ENCODE measurements at places on chromosomes 16 and 17.

DNA sequence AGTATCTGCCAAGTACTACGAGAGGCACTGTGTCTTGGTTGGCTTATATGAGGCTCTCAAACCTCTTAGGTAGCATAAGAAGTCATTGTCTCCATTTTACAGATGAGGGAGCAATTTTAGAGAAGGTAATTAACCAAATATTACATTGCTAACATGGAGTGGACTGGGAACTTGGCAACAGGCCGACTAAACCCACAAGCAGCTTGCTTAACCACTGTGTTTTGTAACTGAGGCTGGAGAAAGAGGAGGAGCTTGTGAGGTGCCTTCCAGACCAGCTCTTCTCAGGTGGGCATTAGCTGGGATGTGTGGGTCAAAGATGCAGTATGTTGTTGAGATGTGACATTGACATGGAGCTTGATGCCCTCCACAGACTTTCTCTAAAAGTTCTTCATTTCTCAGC, 835.6 kb upstream of the RBFOX1 start:
- no peak for DNase-seq

DNA sequence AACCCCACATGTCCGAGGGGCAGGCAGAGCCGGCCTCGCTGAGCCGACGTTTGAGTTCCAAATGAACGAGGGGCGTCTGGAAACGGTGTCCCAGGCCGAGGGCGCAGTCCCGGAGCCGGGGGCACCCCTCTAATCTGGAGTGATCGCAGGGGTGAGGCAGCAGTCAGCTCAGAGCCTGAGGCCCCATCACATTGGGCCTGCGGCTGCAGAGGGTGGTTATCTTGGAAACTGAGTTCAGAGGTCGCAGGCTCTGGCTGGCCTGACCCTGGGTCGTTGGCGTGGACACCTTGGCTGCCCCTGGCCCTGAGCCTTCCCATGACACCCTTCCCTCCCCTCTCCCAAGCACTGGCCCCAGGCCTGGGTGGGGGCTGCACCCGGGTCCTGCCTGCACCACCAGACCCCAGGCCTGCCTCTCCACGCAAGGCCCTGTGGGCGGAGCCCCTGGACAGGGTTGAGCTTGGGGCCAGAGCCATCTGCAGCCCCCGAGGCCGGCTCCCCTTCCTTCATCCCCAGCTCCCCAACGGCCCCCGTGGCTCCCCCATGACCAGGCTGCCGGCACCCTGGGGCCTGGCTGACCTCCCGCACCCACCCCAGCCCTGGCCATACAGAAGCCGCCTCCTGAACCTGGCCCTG, 45.6 kb downstream of the ZFPM1 start:
- no peak for DNase-seq

DNA sequence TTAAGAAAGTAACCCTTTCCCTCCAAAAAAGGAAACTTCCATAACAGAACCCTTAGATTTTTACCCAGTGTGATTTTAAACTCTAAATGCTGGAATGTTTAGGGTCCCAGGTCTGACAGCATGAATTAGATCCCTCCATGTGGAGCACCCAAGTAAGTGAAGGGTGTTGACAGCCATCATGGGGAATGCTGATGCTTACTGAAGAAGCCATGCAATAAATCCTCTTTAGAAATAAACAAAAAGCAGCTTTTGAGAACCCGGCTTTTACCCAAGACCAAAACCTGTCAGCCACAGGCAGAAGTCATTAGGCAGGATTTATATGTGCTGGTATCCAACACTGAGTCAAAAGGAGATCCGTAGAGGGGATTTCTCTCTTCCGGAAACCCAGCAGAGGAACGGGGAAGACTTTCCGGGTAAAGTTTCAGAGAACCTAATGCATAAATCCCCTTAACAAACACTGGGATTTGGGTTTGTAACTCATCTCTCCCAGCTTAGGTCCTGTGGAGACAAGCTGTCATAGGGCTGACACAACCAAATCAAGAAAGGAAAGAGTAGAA, 287.5 kb downstream of the IRX3 start:
- DNase-seq, result no peak

GRCh38 chr17:66522591-66523272, 220.3 kb downstream of the PRKCA start:
- peak; percentile 69 for DNase-seq

- peak; percentile 51 for DNase-seq
Measured at GRCh38 chr17:9529033-9529700, 46.5 kb downstream of the STX8 start.

GRCh38 chr17:83087788-83088360, 8.5 kb downstream of the METRNL start:
- no peak for DNase-seq

- DNase-seq, result peak; percentile 89
Measured at GRCh38 chr17:63433746-63434591, 12.1 kb downstream of the CYB561 start.

GRCh38 chr17:7927596-7927995, 2.1 kb downstream of the KCNAB3 start:
- DNase-seq, result no peak

GRCh38 chr16:27405546-27406451, 3.8 kb downstream of the IL21R start:
- DNase-seq, result no peak

DNA sequence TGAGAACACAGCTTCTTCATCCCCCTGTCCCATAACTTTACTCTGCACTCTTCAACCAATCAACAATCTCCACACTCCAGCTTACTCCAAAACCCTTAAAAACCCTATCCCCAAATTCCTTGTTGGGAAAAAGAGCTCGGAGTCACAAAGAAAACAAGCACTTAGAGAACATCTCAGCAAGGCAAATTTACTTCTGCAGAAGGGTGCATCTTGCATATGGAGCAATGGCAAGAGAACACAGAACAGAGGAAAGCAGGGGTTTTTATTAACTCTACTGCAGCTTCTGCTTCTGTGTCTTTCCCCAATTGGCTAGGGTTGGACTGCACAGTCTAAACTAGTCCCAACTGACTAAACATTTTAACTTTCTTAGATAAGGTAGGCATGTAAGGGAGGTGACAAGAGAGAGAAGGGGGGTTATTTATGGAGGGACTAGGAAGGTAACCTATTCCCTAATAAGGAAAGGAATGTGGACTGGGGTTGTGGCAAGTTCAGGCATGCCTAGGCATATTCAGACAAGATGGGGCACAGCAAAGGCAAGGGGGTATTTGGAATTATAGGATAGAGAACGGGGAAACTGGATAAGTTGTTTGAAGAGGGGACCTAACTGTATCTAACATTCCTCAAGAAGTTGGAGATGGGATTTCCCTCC, 125.5 kb downstream of the CACNG3 start:
- no peak for DNase-seq

DNA sequence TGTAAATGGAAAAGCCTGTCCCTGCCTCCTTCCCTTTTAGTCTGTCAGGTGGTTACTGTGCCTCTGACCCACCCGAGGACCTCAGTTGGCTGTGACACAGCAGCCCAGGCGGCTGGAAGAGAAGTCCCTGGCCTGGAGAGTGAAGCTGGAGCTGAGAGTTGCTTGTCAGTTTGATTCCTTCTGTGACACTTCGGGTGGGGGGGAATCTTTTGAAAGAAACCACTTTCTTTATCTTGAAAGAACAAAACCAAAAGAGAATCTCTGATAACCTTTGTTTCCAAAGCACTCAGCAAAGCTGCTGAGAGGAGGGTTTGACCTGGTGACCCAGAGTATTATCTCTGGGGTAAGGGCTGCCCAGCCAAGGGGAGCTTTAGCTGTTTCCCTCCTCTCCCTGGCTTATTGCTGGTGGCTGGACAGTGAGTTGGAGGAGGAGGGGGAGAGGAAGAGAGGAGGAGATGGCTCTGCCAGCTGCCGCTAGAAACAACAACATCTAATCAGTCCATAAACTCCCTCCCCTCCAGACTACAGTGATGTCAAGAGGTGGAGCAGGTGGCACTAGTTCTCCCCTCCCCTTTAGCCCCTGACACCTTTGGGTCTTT, 34.0 kb downstream of the YPEL2 start:
- DNase-seq, result no peak

DNA sequence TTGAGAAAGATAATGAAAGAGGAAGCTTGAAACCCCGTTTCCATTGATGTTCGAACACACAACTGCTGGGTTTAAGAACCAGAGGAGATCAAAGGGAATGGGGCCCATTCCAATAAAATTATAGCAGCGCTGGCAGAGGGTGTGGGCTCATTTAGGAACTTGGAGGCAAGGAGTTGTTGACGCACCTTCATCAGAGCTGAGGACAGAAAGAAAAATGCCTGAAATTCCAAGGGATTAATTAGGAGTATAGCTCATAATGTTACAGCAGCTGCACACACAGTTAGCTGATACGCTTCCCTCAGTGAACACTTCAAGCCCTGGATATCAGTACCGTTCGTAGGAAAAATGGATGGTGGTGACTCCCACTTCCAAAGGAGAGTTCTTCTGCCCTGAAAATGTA, 127.2 kb downstream of the AXIN2 start:
- DNase-seq, result peak; percentile 5

- DNase-seq, result no peak
Measured at GRCh38 chr16:55325080-55325447, 1.1 kb downstream of the IRX6 start.

- peak; percentile 69 for DNase-seq
Measured at GRCh38 chr16:15434425-15435215, at the start of gene BMERB1. TSS of gene BMERB1 (plus strand) at chr16:15434588. CDS start at chr16:15434654, 66 bp downstream.

GRCh38 chr16:57000271-57001025, 11.1 kb downstream of the NLRC5 start:
- peak; percentile 95 for DNase-seq

DNA sequence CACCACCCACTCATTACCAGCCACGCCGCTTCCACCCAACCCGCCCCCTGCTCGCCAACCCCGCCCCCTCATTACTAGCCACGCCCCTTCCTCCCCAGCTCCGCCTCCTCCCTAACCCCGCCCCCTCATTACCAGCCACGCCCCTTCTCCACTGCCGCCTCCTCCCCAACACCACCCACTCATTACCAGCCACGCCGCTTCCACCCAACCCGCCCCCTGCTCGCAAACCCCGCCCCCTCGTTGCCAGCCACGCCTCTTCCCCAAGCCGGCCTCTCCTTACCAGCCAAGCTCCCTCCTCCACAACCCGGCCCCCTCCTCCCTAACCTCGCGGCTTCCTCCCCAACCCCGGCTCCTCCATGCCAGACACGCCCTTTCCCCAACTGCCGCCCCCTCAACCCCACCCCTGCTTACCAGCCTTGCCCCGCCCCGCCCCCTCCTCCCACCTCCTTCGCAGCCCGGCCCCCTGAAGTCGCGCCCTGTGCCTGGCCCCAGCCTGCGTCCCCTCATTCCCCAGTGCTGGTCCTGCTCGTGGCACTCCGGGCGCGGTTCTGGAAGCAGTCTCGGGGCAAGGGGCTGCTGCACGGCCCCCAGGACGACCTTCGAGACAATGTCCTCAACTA, 7.3 kb downstream of the SLC22A31 start:
- DNase-seq, result peak; percentile 74

DNA sequence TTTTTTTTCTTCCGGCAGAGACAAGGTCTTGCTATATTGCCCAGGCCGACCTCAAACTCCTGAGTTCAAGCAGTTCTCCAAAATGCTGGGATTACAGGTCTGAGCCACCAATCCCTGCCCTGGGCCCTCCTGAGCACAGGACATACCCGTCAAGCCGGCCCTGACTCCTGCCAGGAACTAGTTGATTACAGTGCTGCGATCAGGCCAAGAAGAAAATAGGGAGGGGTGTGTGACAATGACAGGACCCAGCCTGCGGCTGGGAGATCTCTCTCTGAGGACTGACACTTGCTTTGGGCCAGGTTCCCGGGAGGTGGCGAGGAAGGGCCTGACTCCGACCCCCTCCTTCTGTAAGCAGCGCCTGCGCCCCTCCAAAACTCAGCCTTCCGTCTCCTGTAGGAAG, 276.6 kb downstream of the MRTFB start:
- DNase-seq, result no peak

GRCh38 chr16:87671221-87671620, 68.9 kb downstream of the JPH3 start:
- DNase-seq, result no peak

DNA sequence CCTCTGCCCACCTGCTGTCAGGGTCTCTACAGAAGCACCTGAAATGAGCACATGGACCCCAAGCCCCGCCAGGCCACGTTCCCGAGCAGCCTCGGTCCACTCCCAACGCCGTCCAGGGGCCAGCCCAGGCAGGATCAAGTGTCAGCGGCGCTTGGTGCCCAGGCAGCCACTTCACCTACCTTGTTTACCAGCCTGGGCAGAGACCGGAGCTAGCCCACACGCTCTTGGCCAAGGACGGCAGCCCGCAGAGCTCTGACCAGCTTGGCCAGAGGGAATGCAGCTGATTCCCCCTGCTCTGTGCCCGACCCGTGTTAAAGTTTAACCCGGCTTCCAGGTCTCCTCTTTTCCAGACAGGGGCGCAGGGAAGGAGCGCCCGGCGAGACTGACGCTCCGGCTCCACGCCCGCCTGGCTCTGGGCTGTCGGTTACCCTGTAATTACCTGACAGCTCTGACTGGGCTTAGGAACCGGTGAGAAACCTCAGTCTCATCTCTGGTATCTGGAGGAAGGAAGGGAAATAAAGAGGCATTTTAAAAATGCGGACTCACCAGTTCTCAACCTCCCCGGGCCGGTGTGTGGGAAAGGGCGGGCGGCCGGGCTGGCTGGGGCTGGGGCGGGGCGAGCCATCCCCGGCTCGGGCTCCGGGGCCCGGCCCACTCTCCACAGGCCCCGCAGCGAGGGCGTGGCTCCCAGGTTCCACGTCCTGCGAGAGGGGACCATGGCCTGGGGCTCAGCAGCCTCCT, 4.6 kb downstream of the KIFC3 start:
- DNase-seq, result no peak

DNA sequence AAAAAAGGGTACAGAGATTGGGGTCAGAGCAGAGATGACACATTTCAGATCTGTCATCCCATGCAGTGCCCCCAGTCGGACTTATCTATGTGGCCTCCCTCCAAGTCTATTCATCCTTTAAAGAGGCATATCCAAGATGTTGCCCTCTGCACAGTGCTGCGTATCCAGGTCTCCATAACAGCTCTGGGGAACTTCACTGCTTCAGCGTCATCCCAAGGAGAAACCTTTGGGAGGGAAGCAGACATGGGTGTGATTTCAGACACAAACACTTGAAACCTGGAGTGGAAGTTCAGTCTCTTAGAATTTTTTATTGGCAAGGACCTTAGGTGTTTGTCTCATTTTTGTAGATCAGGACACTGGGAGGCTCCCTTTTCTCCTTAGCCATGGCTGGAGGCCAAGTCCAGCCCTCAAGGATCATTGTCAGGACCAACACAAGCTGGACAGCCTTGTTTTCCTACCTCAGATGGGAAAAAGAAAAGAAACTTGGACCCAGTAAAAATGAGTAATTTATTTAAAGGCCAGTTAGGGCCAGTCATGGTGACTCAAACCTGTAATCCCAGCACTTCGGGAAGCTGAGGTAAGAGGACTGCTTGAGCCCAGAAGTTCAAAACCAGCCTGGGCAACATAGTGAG, 23.9 kb upstream of the NLK start:
- peak; percentile 41 for DNase-seq

Data from HCEC 1CT (cell line).